ENCODE measurements at places on chromosomes 3 and 15.

GRCh38 chr3:191523148-191523547 lies 62.2 kb downstream of the PYDC2 start:
- DNase-seq = peak; percentile 57

DNA sequence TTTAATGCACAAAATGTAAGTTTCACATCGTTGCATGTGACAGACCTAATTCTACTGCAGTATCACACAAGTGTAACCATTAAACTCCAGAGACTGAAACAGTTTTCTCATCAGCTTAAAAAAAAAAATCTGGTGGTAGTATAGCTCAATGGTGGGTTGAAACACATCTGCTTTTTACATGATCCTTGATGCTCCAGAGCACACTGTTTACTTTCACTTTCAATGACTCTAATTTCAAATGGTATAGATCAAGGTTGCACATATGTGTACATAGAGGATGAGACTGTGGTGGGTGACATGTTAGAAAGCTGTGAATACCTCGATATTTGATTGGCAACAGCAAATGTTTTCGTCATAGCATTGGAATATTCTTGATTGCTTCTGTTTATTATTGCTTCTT lies 22.4 kb downstream of the MCTP2 start:
- no peak for DNase-seq

- DNase-seq = no peak
These were observed 301.2 kb downstream of the MECOM start for GRCh38 chr3:169362301-169362700.

DNA sequence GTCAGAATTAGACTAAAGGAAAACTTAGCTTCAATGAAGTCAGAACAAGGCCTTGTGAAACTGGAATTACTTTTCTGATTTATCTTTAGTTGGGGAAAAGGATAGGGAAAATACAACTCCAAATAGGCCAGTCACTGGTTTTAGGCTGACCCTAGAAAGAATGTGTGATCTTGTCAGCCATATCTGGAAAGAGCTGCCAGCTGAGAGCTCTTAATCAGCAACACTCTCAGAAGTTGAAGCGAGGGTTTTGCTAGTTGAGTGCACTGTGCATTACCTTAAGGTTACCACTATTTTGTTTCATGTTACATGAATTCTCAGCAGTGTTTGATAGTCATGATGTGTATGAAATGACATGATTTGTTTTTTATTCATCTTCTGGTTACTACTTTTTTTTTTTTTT lies 905.3 kb upstream of the ALCAM start:
- DNase-seq = no peak

DNA sequence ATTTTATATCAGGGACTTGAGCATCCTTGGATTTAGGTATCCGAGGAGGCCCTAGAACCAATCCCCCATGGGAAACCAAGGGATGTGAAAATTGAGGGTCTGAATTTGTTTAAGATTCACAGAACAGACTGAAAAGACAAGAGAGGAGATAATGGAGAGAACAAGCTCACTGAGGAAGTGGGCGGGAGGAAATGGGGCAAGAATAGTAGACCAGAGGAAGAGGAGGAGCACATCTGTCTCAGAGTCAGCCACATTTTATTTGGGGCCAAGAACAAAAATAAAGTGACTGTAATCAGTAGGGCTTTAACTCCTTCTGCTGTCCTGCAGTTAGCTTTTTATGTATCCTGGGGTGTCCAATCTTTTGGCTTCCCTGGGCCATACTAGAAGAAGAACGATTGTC lies 63.8 kb downstream of the BLM start:
- DNase-seq = no peak

GRCh38 chr15:40501487-40501886 lies 30.7 kb downstream of the CHST14 start:
- no peak for DNase-seq

DNA sequence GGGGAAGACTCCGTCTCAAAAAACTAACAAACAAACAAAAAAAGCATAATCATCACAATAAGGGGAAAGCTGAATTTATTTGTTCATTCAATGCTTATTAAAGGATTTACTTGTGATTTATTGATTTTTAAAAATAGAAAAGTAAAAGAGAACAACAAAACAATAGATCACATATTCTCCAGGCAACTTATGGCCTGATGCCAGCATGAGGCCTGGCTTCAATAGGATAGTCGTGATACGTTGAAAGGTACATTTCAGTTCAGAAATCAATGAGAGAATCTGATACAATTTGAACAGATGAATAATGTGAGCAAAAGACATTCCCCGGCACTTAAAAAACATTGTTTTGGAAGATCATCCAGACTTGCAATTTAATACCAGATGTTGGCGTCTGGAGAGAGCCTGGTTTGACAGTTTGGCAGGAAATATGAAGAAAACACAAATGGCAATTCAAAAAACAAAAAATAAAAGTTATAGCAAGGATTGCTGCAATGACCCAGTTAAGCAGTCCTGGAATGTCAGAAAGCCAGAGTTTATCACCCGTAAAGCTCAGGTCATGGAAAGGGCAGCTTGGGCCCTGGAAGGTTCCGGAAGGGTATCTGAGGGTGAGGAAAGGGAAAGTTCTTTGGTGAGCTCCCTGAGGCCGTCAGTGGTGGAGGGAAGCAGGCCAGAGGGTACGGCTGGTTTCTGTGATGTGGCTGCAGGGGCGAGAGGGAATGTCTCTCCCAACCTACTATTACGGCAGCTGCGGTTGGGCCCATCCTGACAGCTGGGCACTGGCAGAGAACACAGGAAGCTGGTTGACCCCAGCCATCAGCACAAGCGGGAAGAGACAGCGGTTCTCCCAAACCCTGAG lies 230.2 kb upstream of the HES1 start:
- no peak for DNase-seq

DNA sequence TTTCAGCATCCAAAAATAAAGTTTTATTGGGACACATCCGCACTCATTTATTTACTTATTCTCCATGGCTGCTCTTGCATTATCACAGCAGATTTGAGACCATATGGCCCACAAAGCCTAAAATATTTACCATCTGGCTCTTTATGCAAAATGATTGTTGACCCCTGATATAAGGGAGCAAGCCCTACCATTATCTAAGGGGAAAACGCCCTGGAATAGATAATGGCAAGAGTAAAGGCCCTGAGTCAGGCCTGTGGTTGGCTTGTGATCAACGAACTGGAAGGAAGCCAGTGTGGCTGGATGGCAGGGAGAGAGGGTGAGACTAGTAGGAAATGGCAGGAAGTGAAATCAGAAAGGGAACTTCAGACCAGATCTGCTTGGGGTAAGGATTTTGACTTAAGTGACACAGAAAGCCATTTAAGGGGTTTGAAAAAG lies 24.6 kb upstream of the DMXL2 start:
- DNase-seq = no peak

DNA sequence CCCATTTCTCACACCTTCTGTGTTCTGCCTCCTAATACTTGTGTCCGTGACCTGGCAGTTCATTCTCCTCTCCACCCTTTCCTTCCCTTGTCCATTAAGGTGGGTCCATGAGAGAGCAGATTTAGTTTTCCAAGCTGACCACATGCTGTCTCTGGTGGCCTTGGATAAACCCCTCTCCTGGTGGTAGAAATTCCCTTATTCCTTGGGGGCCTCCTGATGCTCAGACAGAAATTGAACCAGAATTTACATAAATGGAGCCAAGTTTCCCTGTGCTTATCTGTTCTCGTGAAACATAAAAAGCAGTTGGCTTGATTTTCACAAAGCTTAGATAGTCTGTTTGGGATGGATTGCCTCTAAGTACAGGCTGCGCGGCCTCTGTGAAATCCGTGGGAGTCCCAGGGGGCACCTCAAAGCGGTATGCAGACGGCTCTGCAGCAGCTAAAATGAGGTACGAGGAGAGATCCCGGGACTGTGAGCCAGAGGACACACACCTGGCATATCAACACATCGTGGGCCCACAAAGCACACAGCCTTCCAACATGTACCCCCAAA lies 101.0 kb upstream of the NMNAT3 start:
- no peak for DNase-seq

DNA sequence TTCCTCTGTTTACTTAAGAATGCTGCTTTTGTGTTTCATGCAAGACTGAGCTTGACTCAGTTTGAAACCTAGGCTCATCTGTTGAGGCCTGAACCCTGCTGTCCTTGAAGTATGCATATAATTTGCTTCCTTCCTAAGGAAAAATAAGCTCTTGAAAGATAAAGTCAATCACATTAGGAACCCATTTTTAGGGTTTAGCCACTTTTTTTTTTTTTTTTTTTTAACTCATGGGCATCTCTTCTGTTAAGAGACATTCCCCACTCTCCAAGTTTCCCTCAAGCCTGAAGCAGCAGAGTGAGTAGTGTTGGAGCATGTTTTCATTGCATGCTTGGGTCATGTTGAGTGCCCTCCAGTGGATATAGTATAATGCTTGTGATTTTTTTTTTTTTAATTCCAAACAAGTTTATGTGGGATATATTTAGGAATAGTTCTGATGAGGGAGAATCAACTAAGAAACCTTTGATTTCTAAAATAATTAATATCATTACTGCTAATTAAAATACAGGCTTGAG lies 3.6 kb downstream of the CTNNB1 start:
- DNase-seq = no peak

DNA sequence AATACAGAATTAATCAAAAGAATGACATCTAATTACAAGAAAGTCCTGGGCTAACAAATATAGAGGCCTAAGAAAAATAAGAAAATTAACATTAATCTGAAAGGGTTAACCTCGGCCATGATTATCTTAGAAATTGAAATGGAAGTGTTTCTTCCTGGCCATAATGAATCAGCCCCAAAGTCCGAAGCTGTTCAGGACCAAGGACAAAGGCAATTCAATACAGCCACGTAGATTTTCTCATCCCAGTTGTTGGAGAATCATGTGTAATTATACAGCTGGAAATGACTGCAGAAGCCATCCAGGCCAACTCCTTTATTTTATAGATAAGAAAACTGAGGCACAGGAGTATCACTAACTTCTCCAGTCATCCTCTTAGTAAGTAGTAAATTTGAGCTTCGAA lies 38.0 kb upstream of the GBE1 start:
- DNase-seq = no peak

DNA sequence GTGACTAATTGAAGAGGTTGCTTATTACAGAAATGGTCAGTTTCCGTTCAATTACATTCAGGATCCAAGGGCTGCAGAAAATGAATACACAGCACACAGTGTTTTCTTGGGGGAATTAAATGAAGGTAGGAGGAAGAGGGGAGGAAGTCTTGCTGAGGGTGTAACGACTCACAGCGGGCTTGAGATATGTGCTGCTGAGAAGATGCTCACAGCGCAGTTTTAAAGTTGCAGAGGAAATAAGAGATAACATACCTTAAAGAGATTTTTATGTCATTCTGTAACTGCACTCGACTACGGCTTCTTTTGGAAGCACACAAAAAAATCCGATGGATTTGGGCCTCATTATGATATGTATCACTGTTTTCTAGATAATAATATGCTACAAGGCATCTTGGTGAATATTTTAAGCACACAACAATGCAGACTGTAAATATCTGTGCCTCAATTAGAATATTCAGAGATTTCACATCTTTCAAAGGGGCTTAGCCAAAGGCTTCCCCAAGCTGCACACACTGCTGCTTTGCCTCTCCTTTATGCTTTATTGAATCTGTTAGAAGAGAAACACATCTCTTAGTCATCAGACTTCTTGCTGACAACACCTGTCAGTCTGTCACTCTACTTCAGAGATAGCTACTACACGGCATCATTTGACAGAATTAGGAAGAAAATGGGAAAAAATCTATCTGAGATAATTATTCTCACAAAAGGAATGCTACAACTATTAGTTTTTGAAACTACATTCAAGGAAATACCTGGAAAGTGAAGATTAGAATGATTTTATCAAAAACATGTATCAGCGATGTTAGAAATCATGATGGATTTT lies 773.2 kb downstream of the OTOL1 start:
- DNase-seq = no peak
